ENCODE measurements at places on chromosomes 4 and X. TPM values are rescaled to one million over a fixed set of nuclear protein-coding genes. Genes with fewer than 3 reads are reported as not detected.

- H3K27ac ChIP-seq, result no peak overlapping the region
- H3K36me3 ChIP-seq, result no peaks in the 10 kb centered on the region
- no peaks in the 10 kb centered on the region for H3K4me1 ChIP-seq
- peaks cover 51% of the 10 kb centered on the region for H3K27me3 ChIP-seq
- DNase-seq, result no peak
- no peak overlapping the region for H3K4me3 ChIP-seq
These were observed 54.6 kb downstream of the FRMPD3 start for GRCh38 chrX:107504006-107504405.

Gene CPZ
- total RNA-seq, result 0.27 TPM

Gene XAGE1A
- not detected for total RNA-seq

Gene NMU
- total RNA-seq, result not detected

- no peaks in the 10 kb centered on the region for H3K4me1 ChIP-seq
- no peak overlapping the region for H3K4me3 ChIP-seq
- no peak for DNase-seq
- no peaks in the 10 kb centered on the region for H3K36me3 ChIP-seq
These were observed 54.0 kb downstream of the SLC9A7 start for GRCh38 chrX:46704767-46705386.

DNA sequence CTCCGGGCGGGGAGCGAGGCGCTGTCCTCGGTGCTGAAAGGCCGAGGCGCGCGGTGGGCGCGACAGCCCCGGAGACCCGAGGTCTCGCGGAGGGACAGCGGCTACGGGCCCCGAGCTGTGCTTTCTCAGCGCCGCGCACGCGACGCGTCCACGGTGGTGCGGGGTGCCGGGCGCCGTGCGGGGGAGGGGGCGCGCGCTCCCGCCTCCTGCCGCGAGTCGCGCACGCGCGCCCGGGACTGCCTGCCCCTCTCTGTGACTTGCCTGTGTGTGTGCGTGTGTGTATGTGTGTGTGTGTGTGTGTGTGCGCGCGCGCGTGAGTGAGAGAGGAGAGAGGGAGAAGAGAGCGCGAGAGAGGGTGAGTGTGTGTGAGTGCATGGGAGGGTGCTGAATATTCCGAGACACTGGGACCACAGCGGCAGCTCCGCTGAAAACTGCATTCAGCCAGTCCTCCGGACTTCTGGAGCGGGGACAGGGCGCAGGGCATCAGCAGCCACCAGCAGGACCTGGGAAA, at the start of gene GRIA2:
Gene GRIA2 (plus strand): TSS at position 358 of the 511 bp plus-strand sequence. CDS start 315 bp downstream, outside the sequence.
- H3K36me3 ChIP-seq, result no peaks in the 10 kb centered on the region
- no peak within 1 kb of the TSS for H3K27ac ChIP-seq
- no peak for DNase-seq
- H3K4me1 ChIP-seq, result peaks cover 15% of the 10 kb centered on the region
- H3K4me3 ChIP-seq, result peak within 1 kb of the TSS; percentile 47

- H3K4me1 ChIP-seq, result no peaks in the 10 kb centered on the region
- H3K36me3 ChIP-seq, result no peaks in the 10 kb centered on the region
- DNase-seq, result no peak
- H3K4me3 ChIP-seq, result no peak overlapping the region
- H3K27ac ChIP-seq, result no peak overlapping the region
These were observed 51.4 kb upstream of the GABRA2 start for GRCh38 chr4:46441136-46441859.

GRCh38 chrX:102883491-102883890, 53.6 kb upstream of the RAB40AL start:
- no peak for DNase-seq
- H3K4me3 ChIP-seq, result no peak overlapping the region
- H3K27ac ChIP-seq, result no peak overlapping the region
- H3K36me3 ChIP-seq, result no peaks in the 10 kb centered on the region
- no peaks in the 10 kb centered on the region for H3K27me3 ChIP-seq

DNA sequence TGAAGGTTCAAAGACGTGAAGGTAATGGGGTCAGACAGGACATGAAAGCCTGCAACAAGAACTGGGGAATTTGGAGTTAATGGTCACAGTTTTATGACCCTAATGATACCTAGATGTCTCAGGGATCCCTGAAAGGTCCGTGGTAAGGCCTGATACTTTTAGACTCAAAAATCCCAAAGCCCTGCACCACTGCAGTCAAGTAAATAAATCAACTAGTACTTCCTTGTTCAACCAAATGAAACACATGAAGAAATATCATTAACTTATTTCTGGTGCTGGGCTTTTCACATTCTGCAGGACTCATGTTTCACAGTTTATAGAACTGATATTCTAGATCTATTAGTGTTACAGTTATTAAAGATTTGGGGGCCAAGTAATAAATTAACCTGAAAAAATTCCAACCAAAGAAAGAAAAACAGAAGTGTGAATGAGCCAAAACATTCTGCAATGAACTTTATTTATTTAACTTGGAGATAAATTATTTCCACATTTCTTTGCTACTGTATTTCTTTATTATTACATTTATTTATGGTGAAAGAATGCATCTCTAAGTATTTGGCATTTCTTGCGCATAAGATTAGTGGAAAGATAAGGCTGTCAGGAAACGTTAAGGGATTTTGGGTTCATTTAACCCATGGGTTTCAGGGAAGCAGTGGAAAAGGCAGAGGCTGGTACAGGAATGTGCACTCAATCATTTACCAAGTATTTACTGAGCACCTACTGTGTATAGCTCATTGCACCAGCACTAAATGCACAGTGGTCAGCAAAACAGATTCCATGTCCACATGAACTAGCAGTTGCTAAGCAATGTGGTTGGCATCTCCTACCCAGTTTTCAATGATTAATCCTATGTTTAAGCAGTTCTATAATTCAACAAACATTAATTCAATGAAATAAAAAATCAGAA, 8.7 kb downstream of the WDFY3 start:
- no peaks in the 10 kb centered on the region for H3K36me3 ChIP-seq
- no peaks in the 10 kb centered on the region for H3K27me3 ChIP-seq
- no peak overlapping the region for H3K4me3 ChIP-seq
- peaks cover 68% of the 10 kb centered on the region for H3K4me1 ChIP-seq

DNA sequence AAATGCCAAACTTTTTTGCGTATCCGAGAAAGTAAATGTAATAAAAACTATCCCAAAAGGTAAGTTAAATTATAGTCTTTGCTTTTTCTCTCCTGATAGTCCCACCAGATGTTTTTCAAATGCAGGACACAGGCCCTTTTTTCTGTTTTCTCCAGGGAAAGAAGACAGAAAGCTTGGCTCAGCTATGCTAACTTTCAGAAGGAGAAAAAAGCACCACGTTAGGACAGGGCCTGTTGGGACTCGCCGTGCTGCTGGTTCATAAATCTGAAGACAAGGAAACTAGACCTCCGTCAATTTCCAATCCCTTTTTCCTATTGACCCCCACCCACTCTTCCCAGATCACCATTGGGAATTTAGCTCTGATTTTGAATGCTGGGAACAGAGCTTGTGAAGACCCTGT, 220.9 kb upstream of the SFRP2 start:
- H3K27me3 ChIP-seq, result no peaks in the 10 kb centered on the region
- H3K4me3 ChIP-seq, result no peak overlapping the region
- no peaks in the 10 kb centered on the region for H3K36me3 ChIP-seq
- no peak for DNase-seq

DNA sequence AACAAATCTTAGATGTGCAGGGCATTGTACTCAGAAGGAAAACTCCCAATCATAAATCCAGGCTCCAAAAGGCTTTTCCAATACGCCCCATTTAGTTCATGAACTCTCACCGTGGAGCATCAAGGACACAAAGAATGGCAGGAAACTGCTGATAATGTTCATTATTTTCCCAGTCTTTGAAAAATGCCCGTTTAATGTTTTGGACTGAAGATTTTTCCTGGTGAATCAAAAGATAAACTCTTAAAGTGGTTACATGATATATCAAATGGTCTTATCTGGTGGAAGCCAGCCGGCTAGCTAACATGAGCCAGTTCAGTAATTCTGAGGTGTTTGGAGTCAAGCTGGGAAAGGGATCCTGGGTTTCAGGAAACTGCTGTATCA, 62.1 kb upstream of the AP1S2 start:
- H3K4me3 ChIP-seq, result no peak overlapping the region
- peak overlapping the region; percentile 59 for H3K27ac ChIP-seq
- DNase-seq, result no peak
- no peaks in the 10 kb centered on the region for H3K36me3 ChIP-seq
- no peaks in the 10 kb centered on the region for H3K27me3 ChIP-seq
- no peaks in the 10 kb centered on the region for H3K4me1 ChIP-seq

GRCh38 chr4:56147371-56147770, 198.6 kb downstream of the CEP135 start:
- H3K36me3 ChIP-seq, result no peaks in the 10 kb centered on the region
- peaks cover 1% of the 10 kb centered on the region for H3K27me3 ChIP-seq
- no peak for DNase-seq
- no peak overlapping the region for H3K4me3 ChIP-seq
- no peaks in the 10 kb centered on the region for H3K4me1 ChIP-seq

DNA sequence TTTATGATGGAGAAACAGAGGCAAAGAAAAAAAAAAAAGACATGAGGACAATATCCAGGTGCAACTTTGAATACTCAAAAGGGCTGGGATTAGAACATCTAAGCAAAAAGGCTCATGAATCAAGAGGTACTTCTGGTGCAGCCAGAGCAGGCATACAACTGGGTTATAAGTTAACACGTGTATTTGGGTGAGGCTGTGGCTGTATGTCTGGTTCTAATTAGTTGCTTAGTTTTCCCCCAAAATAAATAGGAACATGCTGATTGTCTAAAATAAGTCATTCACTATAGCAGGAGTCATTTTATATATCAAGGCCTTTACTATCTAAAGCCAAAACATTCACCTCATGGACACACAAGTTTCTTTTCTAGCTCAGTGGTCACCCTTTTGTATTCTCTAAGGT, 20.2 kb downstream of the NHS start:
- no peak overlapping the region for H3K4me3 ChIP-seq
- H3K27me3 ChIP-seq, result no peaks in the 10 kb centered on the region
- no peaks in the 10 kb centered on the region for H3K4me1 ChIP-seq

- H3K36me3 ChIP-seq, result no peaks in the 10 kb centered on the region
- H3K4me1 ChIP-seq, result no peaks in the 10 kb centered on the region
- no peak overlapping the region for H3K27ac ChIP-seq
- no peak overlapping the region for H3K4me3 ChIP-seq
These were observed 144.6 kb downstream of the TBL1X start for GRCh38 chrX:9609499-9609898.

Gene TLR10
- total RNA-seq, result not detected

GRCh38 chr4:57418133-57418532, 307.9 kb upstream of the IGFBP7 start:
- no peak for DNase-seq
- no peak overlapping the region for H3K27ac ChIP-seq
- H3K36me3 ChIP-seq, result no peaks in the 10 kb centered on the region
- no peaks in the 10 kb centered on the region for H3K27me3 ChIP-seq
- no peaks in the 10 kb centered on the region for H3K4me1 ChIP-seq

DNA sequence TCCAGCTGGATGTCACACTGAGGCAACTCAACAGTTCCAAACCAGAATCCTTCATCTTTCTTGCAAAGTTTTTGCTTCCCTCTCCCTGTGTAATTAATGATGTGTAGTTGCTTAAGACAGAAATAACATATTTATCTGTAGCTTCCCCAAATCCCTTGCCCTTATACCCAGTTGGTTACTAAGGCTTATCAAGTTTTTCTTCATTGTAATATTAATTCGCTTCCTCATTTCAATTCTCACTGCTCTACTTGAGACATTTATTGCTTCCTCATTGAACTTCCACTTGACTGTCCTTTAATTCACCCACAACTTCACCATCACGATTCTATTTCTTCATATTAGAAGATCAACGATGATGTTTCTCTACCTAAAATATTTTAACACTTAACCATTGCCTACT, 386.6 kb upstream of the CPEB2 start:
- H3K4me3 ChIP-seq, result no peak overlapping the region
- H3K27ac ChIP-seq, result no peak overlapping the region
- H3K36me3 ChIP-seq, result no peaks in the 10 kb centered on the region
- no peaks in the 10 kb centered on the region for H3K27me3 ChIP-seq
- DNase-seq, result no peak

GRCh38 chr4:73776321-73776729, 36.0 kb downstream of the CXCL8 start:
- no peak for DNase-seq
- H3K4me1 ChIP-seq, result peaks cover 16% of the 10 kb centered on the region
- H3K27me3 ChIP-seq, result no peaks in the 10 kb centered on the region
- no peak overlapping the region for H3K4me3 ChIP-seq
- peak overlapping the region; percentile 53 for H3K27ac ChIP-seq

Gene SPIN2A
- total RNA-seq, result 0.22 TPM

DNA sequence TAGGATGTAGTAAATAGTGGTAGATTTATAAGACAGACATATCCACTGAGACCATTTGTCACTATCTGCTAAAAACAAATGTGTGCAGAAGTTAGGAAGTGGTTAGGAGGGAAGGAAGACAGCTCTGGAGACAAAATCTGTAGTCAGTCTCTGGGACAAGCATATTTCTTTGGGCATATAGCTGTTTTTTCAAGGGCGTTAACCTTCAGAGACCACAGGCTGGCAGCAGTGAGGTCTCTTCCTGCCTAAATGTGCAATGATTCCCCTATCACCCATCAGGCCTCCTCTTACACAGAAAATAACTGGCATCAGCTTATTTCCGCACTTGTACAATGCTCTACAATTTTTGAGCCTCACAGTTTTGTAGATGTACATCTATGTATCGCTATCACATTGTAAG, 6.5 kb downstream of the TMEM150C start:
- no peaks in the 10 kb centered on the region for H3K27me3 ChIP-seq
- H3K27ac ChIP-seq, result no peak overlapping the region
- H3K4me1 ChIP-seq, result peaks cover 14% of the 10 kb centered on the region

Gene CENPVL2
- not detected for total RNA-seq

- H3K27me3 ChIP-seq, result no peaks in the 10 kb centered on the region
- no peak for DNase-seq
These were observed at the start of gene SORBS2 for GRCh38 chr4:185811509-185812364. Gene SORBS2 (minus strand): TSS chr4:185812194. CDS start chr4:185690571, 121,623 bp downstream.

Gene SGMS2
- total RNA-seq, result 21.4 TPM

DNA sequence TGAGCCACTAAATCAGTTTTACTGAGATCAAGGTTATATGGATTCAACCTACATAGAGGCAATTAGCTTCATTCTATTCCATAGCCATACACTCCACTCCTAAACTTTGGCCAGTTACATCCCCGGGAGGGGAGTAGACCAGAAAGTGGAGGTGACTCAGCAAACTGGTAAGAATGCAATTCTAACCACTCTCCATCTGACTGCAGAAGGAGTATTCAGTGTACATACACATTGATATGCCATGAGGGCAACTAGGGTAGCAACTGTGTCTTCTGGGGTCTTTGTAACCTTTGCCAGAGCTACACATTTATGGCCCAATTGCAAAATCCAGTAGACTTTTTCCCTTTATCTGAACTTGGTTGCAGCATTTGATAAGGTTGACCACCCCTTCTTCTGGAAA, 7.6 kb downstream of the SLC25A43 start:
- no peak overlapping the region for H3K4me3 ChIP-seq
- H3K27me3 ChIP-seq, result no peaks in the 10 kb centered on the region
- DNase-seq, result no peak

- H3K27ac ChIP-seq, result no peak overlapping the region
- peaks cover 97% of the 10 kb centered on the region for H3K36me3 ChIP-seq
- no peak overlapping the region for H3K4me3 ChIP-seq
- H3K4me1 ChIP-seq, result no peaks in the 10 kb centered on the region
These were observed 33.9 kb downstream of the ANAPC4 start for GRCh38 chr4:25410820-25411529.
